ENCODE measurements at places on chromosomes 5 and 9.
A peak's percentile ranks its signal among the peaks of the same experiment; 100 is the strongest.

GRCh38 chr9:12954441-12954840 is 179.6 kb downstream of the LURAP1L start:
- no peak for DNase-seq

GRCh38 chr5:142680605-142681259 is 5.2 kb downstream of the FGF1 start:
- DNase-seq, result peak; percentile 51

- no peak for DNase-seq
These were observed 196.6 kb upstream of the RAD23B start for GRCh38 chr9:107086460-107086859.

- peak; percentile 56 for DNase-seq
These were observed 30.5 kb upstream of the ADAM19 start for GRCh38 chr5:157606046-157606445.

GRCh38 chr9:35828716-35829083 is at the start of gene FAM221B:
Gene FAM221B, minus strand, starts transcription at chr9:35828732. Its CDS starts 2,571 bp downstream, at chr9:35826161.
- no peak for DNase-seq

DNA sequence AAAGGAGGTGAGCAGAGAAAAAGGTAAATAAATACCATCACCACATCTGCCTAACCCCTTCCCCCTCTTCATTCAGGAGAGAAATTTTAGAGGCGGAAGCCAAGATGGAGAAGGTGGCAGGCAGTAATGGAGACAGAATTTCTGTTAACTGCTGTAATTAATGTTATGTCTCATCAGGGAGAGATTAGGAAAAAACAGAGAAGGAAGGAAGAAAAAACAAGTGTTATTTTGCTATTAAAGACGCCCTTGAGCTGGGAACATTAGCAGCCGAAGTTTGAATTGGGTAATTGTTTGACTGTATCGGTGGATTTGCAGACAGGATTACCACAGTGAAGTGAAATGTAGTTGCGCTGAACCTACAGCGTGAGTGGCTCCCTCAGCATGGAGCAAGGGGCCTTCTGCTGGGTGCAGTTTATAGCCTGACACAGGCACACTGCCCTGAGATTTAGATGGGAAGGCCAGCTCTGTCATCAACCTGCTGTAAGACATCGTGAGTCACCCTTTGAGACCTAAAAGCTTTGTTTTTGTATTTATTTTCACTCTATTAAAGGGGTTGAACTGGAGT is 136.3 kb downstream of the ASTN2 start:
- DNase-seq, result no peak

- DNase-seq, result no peak
These were observed 694 bp upstream of the PHPT1 start for GRCh38 chr9:136848393-136849037.

- DNase-seq, result peak; percentile 70
These were observed 285.8 kb upstream of the ZNF608 start for GRCh38 chr5:125032286-125032685.

DNA sequence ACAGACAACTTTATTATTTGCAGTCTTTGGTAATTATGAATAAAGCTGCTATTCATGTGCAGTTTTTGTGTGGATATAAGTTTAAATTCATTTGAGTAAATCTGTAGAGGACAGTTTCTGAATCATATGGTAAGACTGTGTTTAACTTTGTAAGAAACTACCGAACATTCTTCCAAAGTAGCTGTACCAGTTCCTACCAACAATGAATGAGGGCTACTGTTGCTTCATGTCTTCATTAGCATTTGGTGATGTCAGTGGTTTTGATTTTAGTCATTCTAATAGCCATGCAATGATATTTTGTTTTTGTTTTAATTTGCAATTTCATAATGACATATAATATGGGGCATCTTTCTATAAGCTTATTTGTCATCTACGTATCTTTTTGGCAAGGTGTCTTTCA is 501.3 kb upstream of the RORB start:
- DNase-seq, result no peak

DNA sequence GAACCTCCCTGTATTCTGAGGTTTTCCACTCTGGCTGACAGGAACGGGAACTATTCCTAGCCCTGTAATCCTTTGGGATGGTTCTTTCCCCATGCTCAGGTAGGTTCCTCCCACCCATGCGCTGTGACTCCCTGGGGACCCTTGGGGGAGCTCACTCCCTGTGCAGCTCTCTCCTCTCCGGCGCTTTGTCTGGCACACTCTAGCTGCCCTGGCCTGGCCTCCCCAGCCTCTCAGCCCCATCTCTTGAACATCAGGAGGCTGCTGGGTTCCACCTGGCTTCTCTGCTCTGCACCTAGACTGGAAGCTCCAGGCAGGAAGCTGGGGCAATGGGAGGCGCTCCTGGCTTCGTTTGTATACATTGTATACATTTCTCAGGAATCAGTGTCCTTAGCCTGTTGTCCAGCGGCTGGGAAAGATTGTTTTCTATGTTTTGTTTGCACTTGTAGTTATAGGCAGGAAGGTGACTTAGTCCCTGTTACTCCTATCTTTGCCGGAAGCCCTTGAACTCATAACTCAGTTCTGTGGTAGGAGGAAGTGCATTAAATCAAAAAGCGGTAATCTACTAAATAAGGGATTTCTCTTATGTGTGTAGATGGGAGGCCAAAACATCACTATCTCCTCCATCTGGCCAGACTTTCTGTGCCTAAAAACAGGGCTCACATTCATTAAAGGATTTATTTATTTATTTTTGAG is 20.4 kb downstream of the SLC25A25 start:
- no peak for DNase-seq

DNA sequence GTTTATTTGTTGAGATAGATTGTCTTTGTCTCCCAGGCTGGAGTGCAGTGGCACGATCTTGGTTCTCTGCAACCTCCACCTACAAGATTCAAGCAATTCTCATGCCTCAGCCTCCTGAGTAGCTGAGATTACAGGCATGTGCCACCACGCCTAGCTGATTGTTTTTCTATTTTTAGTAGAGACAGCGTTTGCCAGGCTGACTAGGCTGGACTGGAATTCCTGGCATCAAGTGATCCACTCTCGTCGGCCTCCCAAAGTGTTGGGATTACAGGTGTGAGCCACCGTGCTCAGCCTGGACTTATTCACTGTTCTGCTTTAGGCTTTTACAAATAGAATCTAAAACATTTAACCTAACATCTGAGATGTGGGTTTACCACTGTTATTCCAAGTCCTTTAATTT is 91.3 kb downstream of the COMMD10 start:
- DNase-seq, result no peak

- no peak for DNase-seq
These were observed 248.5 kb downstream of the SMARCA2 start for GRCh38 chr9:2263665-2264064.
